ENCODE measurements at places on chromosomes 5 and 9. TPM values are rescaled to one million over a fixed set of nuclear protein-coding genes. Genes with fewer than 3 reads are reported as not detected.

The RORB gene
- total RNA-seq = 0.05 TPM

The SHISAL2B gene
- total RNA-seq = not detected

The TRPM6 gene
- total RNA-seq = 0.07 TPM

The ABO gene
- total RNA-seq = 0.09 TPM

The SARDH gene
- 7.8 TPM for total RNA-seq

GRCh38 chr5:124665035-124665434 lies 81.4 kb downstream of the ZNF608 start:
- no peak overlapping the region for H3K4me3 ChIP-seq
- H3K36me3 ChIP-seq = no peaks in the 10 kb centered on the region
- no peaks in the 10 kb centered on the region for H3K4me1 ChIP-seq
- H3K27ac ChIP-seq = no peak overlapping the region

DNA sequence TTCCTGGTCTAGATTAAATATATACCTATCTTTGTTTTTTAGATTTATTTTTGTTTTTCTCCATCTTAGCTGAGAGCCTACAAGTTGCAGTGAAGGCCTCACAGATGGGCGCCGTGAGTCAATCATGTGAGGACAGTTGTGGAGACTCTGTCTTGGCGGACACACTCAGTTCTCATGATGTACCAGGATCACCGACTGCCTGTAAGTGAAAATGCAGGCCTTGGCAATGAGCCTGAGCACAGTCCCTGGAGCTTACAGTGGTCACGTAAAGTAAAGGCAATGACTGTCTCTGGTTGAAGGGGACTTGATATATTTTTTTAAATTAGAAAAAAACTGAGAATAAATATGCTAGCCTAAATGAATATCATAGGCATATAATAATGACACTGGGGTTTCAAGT lies 271.9 kb downstream of the ARHGEF28 start:
- H3K27ac ChIP-seq = no peak overlapping the region
- H3K27me3 ChIP-seq = peaks cover 38% of the 10 kb centered on the region
- DNase-seq = no peak

DNA sequence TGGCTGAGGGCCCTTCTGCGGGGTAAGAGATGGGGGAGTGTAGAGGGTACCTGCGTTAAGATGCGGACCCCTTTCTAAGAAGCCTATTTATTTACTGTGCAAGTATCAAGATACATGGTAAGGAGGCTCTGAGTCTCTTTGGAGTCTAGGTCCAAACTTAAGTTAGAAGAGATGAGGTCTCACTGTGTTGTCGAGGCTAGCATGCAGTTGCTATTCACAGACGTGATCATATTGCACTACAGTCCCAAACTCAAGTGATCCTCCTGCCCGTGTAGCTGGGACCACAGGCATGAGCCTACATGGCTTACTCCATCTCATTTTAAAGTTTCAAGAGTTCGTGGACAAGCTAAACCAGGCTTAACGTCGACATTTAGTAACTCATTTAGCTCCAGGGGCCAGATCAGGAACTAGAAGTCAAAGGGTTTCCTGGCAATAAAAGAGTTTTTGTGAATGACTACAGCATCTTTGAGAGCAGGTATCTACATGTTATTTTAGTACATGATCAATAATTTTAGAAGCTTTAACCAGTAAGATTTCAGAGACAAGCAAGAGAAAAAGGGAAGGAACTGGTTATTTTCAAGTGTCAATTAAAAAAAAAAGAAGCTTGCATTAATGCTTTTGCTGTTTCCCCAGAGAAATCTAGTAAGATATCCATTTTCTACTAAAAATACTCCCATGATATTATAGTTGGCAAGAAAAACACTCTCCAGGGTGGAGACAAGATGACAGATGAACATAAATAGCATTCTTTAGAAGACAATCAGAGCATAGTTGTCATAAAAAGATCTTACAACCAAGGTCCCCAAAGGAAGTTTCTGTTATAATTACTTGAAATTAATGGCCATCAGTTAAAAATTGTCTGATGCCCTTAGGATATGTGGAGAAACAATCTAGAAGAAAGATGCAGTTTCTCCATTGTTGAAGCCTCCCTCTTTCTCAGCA lies 141.3 kb downstream of the SCAMP1 start:
- peaks cover 42% of the 10 kb centered on the region for H3K27me3 ChIP-seq
- H3K4me1 ChIP-seq = no peaks in the 10 kb centered on the region
- no peaks in the 10 kb centered on the region for H3K36me3 ChIP-seq
- no peak overlapping the region for H3K4me3 ChIP-seq
- no peak overlapping the region for H3K27ac ChIP-seq

GRCh38 chr5:127707209-127707608 lies 4.0 kb downstream of the CCDC192 start:
- no peaks in the 10 kb centered on the region for H3K36me3 ChIP-seq
- no peak overlapping the region for H3K4me3 ChIP-seq
- no peak for DNase-seq
- no peak overlapping the region for H3K27ac ChIP-seq

DNA sequence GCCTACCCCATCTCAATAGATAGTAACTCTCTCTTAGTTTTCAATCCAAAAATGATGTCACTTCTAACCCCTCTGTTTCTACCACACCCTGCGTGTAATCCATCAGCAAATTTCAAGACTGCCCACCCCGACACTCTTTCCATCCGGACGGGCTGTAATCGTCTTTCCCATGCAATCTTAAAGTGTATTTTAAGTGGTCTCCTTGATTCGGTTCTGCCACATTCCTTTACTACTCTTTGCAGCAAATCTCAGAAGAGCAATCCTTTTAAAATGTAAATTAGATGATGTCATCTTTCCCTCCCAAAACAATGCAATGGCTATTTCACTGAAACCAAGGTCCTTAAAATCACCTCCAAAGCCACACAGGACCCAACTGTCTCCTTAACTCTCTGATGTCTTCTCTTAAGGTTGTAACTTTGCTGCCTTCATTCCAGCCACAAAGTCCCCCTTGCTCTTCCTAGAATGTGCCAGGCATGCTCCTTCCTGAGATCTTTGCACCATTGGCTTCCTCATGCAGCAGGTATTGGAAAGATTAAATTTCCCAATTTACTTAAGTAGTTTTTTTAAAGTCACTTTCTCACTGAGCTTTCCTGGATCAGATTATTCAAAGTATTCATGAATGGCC lies 932.5 kb upstream of the WWC1 start:
- no peak overlapping the region for H3K4me3 ChIP-seq
- no peaks in the 10 kb centered on the region for H3K27me3 ChIP-seq
- H3K27ac ChIP-seq = no peak overlapping the region
- DNase-seq = no peak
- H3K4me1 ChIP-seq = no peaks in the 10 kb centered on the region
- H3K36me3 ChIP-seq = no peaks in the 10 kb centered on the region

DNA sequence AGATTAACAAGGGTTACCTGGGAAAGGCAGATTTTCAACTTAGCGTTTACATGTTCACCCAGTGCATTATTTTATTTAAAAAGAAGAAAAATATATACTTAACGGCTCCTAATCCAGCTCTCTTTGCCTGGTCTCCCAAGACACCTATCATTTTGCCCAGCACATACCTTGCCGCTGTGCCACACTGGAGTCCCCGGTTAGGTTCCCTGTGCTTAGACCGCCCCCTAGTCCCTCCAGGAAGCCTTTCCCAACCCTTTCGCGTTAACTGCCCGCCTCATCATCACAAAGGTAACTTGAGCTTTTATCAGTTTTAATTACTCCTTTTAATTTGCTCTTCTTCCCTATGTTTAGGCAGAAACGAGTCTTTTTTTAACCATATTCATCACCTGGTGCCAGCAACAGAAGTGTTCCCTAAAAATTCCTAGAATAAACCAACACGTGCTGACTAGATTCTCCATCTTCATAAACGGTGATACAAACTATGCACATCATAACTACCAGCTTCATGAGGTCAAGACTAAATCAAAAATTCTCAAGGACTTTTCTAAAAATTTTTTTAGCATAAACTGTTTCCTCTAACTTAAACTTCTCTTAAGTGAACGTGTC lies 19.7 kb downstream of the DNAJA1 start:
- H3K4me1 ChIP-seq = peaks cover 20% of the 10 kb centered on the region
- H3K27ac ChIP-seq = peak overlapping the region; percentile 75
- no peaks in the 10 kb centered on the region for H3K27me3 ChIP-seq
- DNase-seq = peak; percentile 18

Measured in activated CD4-positive, alpha-beta T cell treated with anti-CD3 and anti-CD28 coated beads for 36 hours (primary cell).